Stimulated activated CD4-positive, alpha-beta T cell treated with anti-CD3 and anti-CD28 coated beads, Interleukin-4, amount 100 ng/mL, for 4 hours (primary cell): ENCODE measurements at places on chromosomes 3 and 15.

DNA sequence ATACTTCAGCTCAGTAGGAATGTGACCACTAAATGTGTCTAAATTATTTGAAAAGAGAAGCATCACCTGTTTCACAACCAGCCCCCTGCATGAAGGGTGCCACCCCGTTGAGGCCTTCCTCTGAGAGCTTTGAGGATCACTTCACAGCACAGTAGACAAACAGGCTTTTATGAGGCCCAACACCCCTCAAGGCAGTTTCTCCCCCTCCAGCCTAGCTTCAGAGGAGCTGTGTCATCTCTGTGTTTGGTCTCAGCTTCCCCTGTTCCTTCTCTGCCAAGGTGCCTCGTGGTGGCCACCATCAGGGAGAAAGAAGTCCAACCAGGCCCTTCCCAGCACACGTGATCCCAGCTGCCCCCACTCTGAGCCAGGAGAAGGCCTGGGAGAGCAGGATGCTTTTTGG is 21.6 kb upstream of the DUSP7 start:
- no peak for DNase-seq

GRCh38 chr15:98920091-98920880 is 87.3 kb downstream of the PGPEP1L start:
- no peak for DNase-seq

DNA sequence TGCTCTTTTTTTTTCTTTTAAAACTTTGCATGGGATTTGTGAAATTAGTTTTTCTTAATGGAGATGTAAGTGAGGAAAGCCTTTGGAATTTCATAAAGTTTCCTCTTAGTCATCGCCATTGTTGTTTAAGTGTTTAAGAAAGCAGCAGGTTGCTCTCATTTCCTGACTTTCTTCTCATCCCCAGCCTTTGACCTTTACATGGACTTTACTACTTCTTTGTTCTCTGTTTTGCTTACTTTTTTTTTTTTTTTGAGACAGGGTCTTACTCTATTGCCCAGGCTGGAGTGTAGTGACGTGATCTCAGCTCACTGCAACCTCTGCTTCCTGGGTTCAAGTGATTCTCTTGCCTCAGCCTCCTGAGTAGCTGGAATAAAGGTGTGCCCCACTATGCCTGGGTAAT is 38.6 kb downstream of the FBXL2 start:
- no peak for DNase-seq

DNA sequence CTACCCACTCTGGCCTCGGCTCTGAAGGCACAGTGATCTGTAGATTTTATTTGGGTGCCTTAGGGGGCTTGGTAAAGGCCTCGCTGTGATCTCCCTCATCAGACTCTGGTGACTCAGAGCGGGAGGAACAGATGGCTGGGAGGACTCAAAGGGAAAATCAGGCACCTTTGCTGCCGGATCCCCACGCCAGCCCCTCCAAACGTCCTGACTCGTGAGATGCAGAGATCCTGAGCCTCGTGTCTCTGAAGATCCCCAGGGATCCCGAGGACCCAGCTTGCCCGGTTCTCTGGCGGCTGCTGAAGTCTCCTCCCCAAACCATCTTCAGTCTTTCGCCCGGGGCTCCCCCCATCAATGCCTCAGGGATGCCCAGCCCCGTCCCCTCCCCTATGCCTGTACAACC is 32.8 kb downstream of the MUC20 start:
- no peak for DNase-seq
